ENCODE measurements at places on chromosomes 1 and 21.
A peak's percentile ranks its signal among the peaks of the same experiment; 100 is the strongest.

- no peak for DNase-seq
These were observed 32.3 kb upstream of the ETS2 start for GRCh38 chr21:38773099-38774061.

DNA sequence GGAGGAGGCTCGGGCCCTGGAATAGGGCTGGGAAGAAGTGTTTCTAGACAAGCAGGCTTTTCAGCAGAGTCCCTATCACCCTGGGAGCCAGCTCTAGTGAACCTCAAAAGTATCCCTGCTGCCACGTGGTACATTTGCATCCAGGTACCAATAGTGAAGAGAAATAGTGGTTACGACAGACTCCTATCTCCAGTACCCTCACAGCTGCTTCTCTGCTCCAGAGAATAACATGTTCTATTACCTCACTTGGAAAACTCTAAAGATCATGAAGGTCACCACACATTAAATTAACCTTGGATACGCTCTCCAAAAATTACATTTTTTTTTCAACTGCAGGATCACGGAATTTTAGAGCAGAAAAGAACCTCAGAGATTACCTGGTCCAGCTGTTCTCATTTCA lies 230.4 kb upstream of the PLD5 start:
- DNase-seq = no peak

DNA sequence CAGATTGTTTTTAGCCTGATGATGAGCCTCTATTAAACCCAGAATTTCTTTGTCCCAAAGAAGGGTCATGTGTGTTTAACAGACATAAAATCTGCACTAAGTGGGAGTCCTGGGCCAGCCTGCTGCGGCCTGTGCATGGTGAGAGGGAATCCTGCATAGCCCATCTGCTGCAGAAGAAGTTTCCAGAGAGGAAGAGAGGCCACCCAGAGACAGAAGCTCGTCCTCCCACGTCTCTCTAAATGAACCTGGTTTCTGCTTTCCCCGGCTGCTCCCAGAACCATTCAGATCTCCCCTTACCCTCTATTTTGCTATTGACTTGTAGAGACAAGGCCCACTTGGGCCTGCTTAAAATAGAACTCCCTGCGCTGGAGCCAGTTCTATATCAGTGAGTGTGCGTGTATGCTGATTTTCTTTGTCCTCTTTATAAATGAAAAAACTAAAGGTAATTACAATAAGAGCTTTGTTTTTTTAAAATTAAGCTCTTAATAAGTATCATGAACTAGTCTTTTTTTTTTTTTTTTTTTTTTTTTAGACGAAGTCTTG lies 142.8 kb upstream of the RAB4A start:
- DNase-seq = no peak

DNA sequence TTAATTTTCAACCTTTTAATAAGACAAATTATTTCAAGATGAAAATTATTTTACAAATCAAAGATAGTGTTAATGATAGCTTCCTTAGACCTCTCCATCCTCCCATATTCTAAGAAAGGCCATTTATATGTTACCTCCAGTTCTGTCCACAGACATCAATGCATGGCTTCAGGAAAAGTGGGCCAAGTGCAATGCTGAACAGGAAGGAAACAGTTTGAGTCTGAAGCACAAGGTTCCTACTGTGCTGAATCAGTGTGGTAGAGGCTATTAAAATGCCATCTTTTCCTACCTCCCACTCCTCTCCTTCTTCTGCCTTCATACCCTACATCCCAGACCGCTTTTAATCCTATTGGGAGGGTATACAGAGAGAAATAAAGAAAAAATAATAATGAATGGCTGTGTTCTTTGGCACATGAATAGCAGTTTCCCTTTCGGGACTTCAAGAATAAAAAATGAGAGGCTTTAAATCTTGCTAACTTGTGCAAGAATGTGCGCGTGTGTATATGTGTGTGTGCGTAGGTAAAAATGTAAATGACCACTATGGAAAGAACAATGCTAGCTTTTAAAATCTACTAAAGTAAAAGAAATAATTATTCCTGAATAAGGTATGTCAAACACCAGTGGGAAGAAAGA lies 62.6 kb upstream of the C1orf105 start:
- no peak for DNase-seq

GRCh38 chr21:25188677-25189079 lies 418.6 kb downstream of the MRPL39 start:
- DNase-seq = no peak

DNA sequence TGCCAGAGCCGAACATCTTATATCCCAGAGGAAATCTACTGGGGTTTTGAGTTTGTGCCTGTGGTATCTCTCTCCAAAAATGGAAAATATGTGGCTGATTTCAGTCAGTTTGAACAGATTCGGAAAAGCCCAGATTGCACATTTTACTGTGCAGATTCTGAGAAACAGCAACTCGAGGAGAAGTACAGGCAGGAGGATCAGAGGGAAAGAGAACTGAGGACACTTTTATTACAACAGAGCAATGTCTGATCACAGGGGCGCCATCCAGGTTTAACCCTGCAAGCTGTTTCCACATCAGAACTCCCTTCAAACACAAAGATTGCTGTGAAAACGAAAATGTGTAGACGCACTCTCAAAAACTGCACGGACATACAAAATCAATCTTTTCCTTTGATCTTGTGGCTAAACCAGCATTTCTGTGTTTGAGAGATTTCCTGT lies 43.4 kb downstream of the KCNJ15 start:
- no peak for DNase-seq

DNA sequence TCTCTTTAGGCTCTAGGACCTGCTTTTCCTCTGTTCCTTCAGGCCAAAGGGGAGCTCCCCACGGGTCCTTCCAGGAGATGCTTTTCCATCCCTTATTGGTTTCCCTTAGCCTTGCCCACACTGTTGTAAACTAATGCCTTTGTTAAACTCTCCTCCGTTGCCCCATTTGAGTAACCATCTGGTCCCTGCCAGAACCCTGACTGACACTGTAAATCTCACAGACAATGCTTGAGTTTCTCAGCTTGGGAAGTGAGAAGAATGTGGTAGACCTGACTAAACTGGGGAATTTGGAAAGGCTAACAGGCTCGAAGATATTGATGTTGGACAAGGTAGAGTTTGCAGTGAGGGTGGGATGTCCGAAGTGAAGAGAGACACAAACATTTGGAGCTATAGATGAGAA lies 11.4 kb downstream of the AKNAD1 start:
- no peak for DNase-seq

DNA sequence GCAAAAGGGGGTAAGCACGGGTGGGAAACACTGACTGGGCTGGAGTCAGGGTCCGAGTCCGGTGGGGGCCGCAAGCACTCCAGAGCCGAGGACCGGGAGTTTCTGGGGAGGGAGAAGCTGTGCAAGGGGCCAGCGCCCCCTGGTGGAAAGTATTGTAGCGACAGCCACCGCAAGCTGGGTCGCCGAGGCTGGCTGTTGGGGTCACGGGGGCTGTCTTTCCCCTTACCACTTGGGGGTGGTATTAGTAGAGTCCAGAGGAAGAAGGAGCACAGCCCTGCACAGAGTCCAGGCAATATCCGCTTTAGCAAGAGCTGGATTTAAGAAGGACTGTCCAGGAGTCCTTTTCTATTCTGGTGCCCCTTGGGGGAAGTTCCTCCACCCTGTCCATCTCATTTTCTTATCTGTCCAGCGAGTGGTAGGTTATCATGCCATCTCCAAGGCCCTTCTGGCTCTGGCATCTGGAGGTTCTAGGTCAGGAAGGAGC lies 17.9 kb upstream of the ETV3 start:
- peak; percentile 9 for DNase-seq

GRCh38 chr1:203175827-203176241 lies 208 bp upstream of the MYBPH start:
- no peak for DNase-seq

DNA sequence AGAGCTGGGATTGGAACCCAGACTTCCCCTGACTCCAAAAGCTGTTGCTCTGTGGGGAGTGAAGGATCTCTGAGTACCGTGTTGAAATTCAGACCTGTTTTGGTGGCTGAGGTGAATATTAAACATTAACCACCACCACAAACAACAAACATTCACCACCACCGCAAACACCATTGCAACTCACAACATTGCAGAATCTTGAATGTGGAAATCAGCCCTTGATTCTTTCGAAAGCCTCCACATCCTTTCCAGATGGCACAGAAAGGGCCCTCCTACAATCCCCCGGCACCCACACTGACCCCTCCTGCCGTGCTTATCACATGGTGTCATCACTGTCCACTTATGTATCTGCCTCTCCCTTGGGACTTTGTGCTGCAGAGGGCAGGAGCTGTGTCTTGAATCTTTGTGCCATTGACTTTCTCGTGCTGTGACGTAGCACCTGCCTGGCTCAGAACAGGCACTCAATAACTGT lies 1.4 kb downstream of the CDA start:
- no peak for DNase-seq

DNA sequence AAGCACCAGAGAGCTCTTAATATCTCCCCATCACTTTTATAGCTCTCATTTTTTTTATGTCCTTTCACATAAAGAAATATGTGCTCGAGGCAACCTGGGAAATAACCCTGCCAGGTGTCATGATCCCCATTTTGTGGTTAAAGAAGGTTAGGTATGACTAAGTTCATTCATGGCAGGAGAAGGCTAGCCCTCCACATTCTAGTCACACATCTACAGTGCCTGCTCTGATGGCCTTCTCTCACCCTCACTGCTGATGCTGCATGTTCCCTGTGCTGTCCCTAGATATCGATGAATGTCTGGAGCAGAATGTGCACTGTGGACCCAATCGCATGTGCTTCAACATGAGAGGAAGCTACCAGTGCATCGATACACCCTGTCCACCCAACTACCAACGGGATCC lies 187.5 kb downstream of the TPR start:
- DNase-seq = no peak

DNA sequence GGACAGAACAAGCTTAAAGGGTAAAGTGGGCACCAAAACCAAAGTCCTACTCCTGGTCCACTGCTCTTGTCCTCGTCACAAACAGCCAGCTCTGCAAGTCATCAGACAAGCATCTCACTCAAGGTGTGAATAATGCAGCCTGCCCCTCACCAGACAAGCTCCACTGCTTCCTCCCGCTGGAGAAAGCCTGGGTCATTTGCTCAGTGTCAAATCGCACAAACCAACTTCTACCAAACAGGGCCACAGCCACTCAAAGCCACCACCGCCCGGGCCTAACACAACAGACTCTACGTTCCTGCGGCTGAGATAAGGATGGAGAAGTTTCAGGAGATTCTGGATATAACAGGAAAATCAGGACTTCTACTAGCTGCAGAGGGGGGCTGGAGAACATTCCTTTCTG lies 3.3 kb downstream of the SSBP3 start:
- DNase-seq = no peak

- DNase-seq = no peak
These were observed 58.2 kb downstream of the ZNF644 start for GRCh38 chr1:90963651-90964050.

Data from NCI-H748 treated with DMSO at 0.1 percent for 48 hours (cell line).